ENCODE measurements at places on chromosomes 16 and 17.
A peak's percentile ranks its signal among the peaks of the same experiment; 100 is the strongest.

- DNase-seq, result no peak
Measured at GRCh38 chr16:80034948-80035663, 434.6 kb upstream of the MAF start.

DNA sequence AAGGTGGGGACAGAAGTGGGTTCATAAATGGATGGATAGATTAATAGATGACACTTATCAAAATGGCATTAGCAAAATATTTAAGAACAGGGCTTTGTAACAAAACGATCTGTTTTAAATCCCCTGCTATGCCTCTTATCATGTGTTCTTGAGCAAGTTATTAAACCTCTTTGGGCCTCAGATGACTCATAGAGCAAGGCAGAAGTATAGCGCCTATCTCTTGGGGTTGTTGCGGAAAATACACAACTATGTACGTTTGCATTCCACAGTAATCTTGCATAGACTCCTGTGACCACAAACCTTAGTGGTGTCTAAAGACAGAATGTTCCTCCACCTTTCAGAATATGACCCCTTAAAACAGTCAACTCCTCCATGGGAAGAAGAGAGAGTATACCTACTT is 116.8 kb downstream of the CDYL2 start:
- no peak for DNase-seq

DNA sequence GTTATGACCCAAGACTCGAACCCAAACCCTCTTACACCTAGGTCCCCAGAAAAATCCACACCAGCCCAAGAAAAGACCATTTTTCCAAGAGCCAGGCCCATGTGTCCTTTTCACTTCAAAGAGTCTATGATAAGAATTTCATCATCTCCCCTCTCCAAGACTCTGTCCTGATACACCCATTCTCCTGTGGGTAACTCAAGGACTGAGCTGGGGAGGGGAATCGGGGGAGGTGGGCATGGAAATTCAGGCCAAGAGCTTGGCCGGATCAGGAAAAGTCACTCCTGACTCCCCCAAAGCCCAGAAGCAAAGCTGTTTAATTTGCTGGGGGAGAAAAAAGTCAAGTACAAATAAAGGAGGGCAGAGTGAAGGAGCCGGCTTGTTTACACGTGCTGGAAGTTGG is 3.7 kb downstream of the ACLY start:
- DNase-seq, result no peak

GRCh38 chr17:77505181-77505639 is 364.4 kb downstream of the SEC14L1 start:
- DNase-seq, result no peak

- DNase-seq, result no peak
Measured at GRCh38 chr17:50635982-50636803, 1.5 kb downstream of the ABCC3 start.

- no peak for DNase-seq
Measured at GRCh38 chr17:61617330-61617729, 26.3 kb upstream of the NACA2 start.

DNA sequence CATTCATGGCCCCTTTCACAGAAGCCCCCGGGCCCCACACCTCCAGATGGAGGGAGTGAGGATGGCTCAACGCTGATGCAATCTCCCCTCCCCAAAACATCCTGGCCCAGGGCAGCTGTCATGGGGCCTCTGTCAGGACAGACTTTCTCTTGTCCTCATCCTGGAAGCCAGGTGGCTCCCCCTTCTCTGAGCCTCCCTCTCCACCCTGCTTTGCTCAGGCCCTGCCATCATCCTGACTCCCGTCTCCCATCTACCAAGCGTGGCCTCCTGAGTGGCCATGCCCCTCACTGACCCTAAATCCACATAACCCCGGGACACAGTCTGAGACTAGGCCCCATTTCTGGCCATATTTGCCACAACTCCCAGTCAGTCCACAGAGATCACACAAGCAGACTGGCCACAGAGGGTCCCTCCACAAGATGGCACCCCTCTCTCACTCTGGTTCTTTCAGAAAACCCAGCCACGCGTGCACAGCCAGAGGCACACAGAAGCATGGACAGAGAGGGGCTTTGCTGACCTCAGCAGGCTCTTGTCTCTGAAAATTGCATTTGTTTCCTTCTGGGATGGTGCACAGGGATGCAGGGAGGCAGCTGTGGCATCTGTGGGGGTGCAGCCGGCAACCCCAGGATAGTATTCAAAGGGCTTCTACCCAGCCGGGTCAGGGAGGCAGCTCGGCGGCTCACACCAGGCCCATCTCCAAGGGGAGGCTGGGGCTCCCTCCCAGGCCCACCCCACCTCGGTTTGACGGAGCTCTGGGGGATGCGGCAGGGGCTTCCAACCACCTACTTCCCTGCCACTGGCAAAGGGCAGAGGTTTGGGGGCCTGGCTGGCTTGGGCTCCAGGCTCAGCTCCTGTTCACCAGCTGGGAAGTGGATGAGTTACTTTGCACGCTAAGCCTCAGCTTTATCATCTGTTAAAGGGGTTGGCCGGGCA is 16.9 kb downstream of the DOC2B start:
- no peak for DNase-seq

GRCh38 chr17:38897671-38898290 is 27.6 kb upstream of the LASP1NB start:
- DNase-seq, result no peak

- DNase-seq, result no peak
Measured at GRCh38 chr17:17419166-17419565, 57.6 kb upstream of the MED9 start.

DNA sequence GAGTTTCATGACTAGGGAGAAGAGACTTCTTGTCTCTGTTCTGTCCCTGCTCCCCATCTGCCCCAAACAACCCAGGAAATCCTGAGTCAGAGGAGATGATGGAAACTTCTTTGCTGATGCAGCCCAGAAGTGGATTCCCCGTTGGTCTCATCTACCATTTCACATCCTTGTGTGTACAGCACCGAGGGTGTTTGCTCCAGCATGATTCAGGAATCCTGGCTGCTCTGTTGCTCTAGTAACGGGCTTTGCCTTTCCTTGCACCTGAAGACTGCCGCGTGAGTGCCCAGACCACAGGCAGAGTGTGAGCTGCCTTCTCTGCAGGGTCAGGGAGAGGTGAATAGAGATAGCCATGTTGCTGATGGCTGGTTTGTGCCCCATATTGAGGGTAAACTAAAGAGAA is 408.4 kb downstream of the CPPED1 start:
- DNase-seq, result no peak

- no peak for DNase-seq
Measured at GRCh38 chr16:56352351-56353053, 72.8 kb downstream of the AMFR start.

DNA sequence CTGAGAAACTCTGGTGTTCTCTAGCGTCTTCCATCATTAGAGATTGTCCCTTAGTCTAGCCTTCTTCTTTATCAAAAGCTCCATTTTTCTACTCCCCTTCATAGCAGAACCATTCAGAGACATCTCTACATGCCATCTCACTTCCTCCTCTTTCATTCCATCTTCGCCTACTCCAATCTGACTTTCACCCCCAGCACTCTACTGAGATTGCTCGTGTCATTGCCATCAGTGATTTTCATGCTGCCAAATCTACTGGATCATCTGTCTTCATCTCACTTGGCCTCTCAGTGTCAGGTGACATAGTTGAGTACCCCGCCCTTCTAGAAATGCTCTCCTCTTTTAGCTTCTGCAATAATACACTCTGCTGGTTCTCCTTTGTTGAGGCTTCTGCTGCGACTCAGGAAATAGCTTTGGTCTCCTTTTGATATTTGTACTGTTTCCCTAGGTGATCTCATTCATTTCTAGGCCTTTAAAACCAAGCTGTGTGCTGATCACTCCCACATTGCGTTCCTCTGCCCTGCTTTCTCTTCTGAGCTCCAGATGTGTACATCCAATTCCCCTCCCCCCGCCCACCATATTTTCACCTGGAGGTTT is 119.1 kb downstream of the FTO start:
- DNase-seq, result no peak

DNA sequence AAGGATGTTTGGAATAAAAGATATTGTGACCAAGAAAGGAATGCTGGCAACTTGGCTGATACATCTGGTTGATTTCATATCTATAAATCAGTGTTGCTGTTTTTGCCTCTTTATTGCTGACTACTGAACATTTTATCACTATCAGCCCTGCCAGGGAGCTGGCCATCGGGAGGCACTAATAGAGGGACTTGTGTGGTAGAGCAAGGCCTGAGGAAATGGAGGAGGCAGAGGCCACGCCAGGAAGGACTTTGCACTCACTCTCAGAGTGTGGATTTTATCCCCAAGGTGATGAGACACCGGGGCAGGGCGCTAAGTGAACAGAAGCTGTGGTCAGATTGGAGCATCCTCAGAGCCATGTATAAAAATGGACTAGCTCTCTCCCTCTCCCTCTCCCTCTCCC is 9.3 kb upstream of the CYB561 start:
- DNase-seq, result no peak

DNA sequence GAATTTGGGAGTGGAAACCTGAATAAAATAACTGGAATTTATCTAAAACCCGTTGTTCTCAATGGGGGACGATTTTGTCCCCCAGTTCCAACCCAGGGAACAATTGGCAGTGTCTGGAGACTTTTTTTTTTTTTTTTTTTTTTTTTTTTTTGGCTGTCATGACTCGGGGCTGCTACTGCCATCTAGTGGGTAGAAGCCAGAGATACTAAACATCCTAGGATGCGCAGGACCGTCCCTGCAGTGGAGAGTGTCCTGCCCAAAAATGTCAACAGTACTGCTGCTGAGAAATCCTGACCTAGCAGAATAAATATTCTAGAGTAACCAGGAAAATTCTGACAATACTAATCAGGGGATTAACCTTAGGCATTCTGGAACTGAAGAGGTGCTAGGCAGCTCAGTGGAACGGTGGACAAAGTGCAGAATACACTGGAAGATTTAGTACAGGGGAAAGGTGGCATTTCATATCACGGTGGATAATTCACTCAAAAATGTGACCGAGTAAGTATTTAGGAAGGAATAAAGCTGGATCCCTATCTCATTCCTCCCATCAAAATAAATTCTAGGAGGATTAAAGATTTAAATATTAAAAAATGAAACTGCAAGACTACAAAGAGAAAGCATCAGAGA is 107.6 kb downstream of the SPECC1 start:
- peak; percentile 7 for DNase-seq

- DNase-seq, result no peak
Measured at GRCh38 chr16:53509906-53510703, 7.1 kb upstream of the AKTIP start.

- no peak for DNase-seq
Measured at GRCh38 chr16:56767024-56767423, 37.1 kb downstream of the NUP93 start.

- no peak for DNase-seq
Measured at GRCh38 chr17:1331708-1332107, 52.2 kb downstream of the TRARG1 start.

Data from GM18507 (cell line).